ENCODE measurements at places on chromosomes 2 and 18.

GRCh38 chr2:51297488-51297887, 265.6 kb upstream of the NRXN1 start:
- DNase-seq = no peak

DNA sequence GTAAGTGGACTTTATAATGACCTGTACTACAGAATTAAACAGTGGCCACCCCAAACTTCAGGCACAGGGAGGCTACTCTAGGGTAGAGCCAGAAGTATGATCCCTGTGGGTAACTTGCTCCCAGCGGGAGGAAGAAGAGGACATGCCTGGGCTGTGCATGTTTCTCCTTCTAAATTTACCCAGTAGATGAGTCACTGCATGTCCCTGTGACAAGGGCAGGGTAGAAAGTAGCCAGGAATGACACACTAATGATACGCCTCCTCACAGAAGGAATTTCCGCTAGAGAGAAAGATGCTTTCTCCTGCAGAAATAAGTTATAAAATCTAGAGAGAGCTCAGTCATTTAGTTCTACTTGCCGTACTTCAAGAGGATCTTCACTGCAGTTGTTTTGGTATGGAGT, 7.5 kb downstream of the ACYP2 start:
- no peak for DNase-seq

GRCh38 chr2:169673921-169674320, 20.3 kb downstream of the CFAP210 start:
- no peak for DNase-seq

- no peak for DNase-seq
Observed at GRCh38 chr2:238869293-238870124, 21.6 kb downstream of the TWIST2 start.

DNA sequence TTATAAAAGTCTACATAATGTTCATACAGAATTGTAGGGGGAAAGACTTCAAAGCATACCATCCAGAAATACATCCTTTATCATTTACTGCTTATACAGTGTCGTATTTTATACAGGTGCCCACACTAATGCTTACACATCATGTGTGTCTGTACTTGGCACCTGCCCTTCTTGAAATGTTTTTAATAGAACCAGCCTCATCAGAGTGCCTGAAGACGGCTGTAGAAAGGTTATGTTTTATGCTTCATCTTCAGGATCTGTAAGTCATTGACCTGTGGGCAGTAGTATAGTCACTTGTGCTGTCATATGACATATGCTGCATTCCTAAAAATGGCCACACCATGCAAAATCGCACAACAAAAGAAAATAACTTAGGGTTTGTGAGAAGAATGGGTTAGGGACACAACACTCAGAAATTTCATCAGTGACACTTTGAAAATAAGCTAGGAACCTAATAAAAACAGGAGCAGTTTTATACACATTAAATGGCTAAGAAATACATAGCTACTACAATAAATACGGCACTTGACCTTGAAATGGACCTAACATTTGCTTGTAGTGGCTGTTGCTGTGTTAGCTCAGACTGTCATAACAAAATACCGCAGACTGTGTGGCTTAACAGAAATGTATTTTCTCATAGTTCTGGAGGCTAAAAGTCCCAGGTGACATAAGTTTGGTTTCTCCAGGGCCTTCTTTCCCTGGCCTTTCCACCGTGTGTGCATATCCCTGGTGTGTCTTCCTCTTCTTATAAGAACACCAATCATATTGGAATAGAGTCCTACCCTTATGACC, 112.6 kb downstream of the CERS6 start:
- DNase-seq = no peak

DNA sequence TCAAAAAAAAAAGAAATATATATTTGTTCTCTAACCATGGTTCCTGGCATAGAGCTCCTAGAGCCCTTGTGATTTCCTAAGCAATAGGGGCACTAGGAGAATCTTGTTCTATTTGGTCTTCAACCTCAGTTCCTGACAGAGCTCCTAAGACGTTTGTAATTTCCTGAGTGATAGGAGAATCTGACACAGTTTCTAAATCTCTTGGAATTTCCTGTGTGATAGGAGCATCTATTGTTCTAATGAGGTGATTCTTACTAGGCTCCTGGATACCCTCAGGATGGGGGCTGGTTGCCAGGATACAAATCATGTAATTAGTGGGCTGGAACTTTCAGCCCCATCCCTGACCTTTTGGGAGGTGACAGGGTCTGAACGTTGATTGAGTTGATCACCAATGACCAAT, 245.8 kb downstream of the ZEB2 start:
- DNase-seq = no peak

- DNase-seq = no peak
Observed at GRCh38 chr2:147174824-147175254, 670.0 kb upstream of the ACVR2A start.

DNA sequence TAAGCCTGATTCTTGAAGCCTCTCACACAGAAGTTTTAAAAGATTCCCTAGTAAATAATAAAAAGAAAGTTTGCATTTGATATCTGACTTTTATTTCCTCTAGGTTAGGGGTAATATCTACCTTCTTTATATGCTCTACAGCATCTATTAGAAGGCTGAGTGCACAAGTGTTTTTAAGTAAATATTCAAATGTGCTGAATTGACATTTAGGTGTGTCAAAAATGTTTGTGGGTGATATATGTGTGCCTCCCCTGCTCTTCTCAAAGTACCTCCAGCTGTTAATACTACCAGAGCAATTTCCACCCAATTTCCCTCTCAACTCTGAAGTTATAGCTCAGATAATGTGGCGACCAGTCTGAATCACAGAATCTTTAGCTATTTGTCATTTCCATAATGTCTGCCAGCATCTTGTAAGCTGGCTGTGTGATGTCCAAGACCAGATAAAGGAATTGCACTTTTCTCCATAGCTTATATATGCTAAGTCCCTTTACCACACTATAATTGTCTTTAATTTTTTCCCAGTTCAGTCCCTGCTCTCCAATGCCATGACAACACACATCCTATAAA, 24.4 kb upstream of the ERMN start:
- DNase-seq = no peak

- DNase-seq = no peak
Observed at GRCh38 chr2:43055086-43055912, 171.1 kb downstream of the ZFP36L2 start.

DNA sequence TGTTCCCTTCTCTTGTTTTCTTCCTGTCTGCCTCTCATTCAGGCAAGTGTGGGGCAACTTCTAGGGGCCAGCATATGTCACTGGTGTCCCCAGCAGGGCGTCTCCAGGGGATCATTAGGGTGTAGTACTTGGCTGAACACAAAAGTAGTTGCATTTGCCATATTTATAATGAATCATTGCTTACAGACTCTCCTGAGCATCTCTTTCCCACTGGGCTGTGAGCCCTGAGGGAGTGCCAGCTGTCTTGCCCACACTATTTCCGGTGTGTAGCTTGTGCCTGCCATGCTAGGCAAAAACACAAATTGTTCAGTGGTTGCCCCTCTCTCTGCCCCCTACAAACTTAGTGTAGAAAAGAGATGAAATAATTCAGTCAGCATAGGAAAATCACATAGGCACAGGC, 40.8 kb upstream of the SCLY start:
- DNase-seq = no peak

- no peak for DNase-seq
Observed at GRCh38 chr2:174063492-174064092, 98.4 kb upstream of the SP3 start.

GRCh38 chr2:189674374-189675112, at the start of gene ANKAR:
TSS of gene ANKAR (plus strand) at chr2:189674670. CDS start at chr2:189676491, 1,821 bp downstream.
- DNase-seq = peak; percentile 71

DNA sequence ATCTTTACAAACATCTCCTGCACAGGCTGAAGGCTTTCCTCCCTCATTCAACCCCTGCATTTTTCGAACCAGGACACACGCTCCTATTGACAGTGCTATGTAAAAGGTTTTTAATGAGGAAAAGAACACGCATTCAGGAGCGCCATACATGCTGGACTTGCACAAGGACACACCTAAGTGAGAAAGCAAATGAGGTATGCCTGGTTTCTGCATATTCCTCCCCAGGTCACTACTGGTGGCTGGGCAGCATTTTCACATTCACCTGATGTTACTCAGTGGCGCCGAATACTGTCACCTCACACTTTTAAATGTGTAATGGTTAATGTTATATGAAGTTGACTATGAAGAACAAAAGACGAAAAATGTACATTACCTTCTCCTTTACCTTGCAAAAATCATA, 150.6 kb downstream of the ANTXR1 start:
- no peak for DNase-seq

DNA sequence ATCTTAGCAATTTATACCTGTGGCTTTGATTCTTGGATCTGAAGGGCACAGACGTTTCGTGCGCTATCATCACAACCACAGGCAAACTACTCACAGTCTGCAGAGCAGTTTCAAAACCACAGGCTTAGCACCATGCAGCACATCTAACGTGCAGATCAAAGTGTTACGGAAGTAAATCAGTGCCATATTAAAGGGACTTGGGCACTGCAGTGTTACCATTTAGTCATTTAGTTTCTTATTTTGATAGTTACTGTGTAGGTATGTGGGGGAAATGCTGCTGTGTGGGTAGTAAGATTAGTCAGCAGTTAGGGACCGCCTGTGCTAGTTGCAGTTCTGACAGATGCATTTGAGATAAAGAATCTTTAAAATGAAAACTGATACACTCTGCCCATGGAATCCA, 384.0 kb downstream of the NBAS start:
- no peak for DNase-seq

GRCh38 chr2:8134473-8134932, 547.4 kb upstream of the ID2 start:
- DNase-seq = peak; percentile 84

DNA sequence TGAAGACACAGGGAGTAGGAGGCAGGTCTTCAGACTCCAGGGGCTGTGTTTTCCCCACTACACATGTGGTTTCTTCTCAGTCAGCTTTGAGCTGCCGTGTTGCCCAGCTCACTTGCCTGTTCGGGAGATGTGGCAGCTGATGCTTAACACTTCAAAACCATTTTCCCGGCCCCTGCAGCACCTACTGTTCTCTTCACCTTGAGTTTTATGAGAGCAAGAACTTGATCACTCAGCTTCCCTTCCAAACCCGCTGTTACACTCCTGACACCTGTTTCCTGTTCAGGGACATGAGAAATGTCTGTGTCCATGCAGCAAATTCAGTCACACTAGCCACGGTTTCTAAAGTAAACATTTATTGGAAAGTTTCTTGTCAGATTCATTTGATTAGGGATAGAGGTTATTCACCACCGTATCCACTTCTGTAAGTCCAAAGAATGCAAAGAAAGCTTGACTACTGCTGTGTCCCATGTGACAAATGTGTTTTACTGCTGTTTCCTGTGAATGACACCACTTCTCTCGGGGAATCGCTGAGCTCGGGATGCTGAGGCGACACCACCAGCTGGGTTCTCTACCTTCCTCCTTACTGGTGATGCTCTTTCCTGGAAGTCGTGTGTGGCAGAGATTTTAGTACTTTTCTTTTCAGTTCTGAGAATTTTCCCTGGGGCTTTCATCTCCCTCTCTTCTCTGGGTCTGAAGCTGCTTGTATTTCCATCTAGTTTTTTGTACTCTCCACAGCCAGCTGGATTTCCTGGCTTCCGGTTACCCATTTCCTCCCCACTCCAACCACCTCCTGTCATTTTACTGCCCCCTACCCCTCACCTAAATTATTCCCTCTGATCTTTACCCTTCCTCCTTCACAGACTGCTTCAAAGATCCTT, 91.7 kb downstream of the KLF7 start:
- no peak for DNase-seq

- no peak for DNase-seq
Observed at GRCh38 chr18:44725300-44726058, 44.8 kb downstream of the SETBP1 start.

DNA sequence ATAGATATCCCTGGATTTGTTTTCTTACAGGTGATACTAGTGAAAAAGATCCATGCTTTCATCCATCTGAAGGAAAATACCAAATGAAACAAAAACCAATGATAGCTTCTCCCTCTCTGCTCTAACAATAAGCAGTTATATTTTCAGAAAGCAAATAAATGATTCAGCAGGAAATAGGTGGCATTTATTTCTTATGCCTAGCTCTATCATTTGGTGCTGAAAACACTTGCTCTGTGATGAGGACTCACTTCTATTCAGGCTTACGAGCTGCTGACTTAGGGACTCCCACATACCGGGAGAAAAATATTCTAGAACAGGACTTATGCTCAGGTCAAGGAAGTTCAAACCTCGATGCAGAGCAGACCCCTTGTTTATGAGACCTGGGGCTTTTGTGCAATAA, 142.6 kb downstream of the SETBP1 start:
- DNase-seq = no peak

DNA sequence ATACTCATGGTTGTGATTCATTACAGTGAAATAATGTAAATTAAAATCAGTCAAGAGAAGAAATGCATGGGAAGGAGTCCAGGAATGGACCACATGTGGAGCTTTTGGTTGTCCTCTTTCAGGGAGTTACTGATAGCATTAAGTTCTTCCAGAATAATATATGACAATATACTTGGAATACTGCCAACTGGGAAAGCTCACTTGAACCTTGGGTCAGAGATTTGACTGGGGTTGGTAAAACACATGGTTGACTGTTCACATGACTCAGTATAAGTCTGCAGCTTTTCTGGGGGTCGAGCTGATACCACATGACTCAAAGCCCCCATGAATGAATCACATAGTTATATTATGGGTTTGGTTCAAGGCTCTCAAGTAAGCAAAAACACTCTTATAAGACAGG, 1109.0 kb upstream of the CHAC2 start:
- no peak for DNase-seq

- no peak for DNase-seq
Observed at GRCh38 chr2:36811071-36811470, 114.6 kb downstream of the VIT start.

- no peak for DNase-seq
Observed at GRCh38 chr2:42569883-42570282, 1.5 kb downstream of the MTA3 start.

GRCh38 chr2:25257931-25258846, 83.5 kb downstream of the DNMT3A start:
- no peak for DNase-seq

DNA sequence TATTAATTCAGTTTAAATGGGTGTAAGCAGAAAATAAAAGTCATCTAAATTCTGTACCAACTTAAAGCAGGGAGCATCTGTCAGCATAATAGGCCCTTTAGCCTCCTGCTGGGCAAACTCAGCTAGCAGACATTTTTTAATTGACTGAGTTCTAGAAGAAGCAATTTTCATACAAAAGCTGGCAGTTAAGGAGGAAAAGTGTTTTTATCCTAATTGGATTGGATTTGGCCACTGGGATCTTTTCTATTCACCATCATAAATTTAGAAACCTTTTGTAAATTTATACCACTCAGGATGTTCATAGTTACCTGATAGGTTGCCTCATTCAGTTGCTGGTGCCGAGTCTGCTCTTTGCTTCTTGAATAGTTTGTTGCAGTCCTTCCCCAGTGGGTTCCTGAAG, 262.7 kb upstream of the FSIP2 start:
- peak; percentile 62 for DNase-seq

GRCh38 chr18:63071701-63072141, 247.8 kb downstream of the BCL2 start:
- no peak for DNase-seq

All from NCI-H1105 (cell line).